GM12878 (cell line): ENCODE measurements at places on chromosomes 6 and 20.
A peak's percentile ranks its signal among the peaks of the same experiment; 100 is the strongest.

DNA sequence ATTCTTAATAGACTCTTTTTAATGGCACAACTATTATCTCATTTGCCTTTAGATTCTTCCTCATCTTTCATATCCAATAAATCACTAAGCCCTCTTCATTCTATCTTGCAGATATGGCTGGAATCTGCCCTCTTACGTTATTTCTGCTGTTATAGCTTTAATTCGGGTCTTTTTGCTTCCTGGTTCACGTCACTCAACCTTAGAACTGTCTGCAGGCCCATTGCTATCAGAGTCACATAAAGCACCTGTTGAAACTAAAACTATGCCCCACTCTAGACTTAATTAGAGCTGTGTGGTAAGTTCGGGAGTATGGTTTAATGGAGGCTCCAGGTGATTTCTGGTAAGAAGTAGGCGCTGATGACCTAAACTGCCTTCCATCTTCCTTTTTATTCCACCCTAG lies 988 bp downstream of the QRSL1 start:
- no peak for DNase-seq

GRCh38 chr6:145895802-145896201 lies 68.4 kb downstream of the SHPRH start:
- no peak for DNase-seq

DNA sequence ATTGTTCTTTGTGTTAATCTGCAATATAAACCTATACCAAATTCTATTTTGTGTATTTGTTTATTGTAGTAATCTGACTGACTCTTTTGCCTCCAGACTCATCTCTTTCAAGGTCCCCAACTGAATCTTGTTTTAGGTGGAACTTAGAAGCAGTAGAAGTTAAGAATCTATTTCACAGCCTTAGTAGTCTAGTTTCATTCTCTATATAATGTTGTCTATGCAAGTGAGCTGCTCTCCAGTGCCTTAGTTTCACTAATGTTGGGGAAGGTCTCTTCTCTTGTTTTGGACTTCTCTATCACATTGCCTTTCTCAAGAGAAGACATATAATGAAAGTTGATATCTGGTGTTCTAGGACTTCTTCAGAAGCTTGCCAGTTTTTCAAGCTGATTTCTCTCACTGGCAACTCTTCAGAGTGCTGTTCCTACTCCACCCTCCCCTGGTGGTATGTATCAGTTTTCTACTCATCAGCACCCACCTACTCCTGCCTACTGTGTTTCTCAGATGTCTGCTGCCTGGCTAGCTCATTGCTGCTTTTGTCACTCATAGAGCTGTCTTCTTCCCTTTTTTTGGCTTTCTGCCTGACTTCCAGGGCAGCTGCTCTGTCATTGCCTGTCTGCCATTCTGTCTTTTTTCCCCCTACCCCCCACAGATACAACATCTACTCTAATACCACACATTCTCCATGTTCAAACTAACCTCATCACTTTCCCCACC lies 82.1 kb downstream of the PTPRA start:
- DNase-seq: no peak

DNA sequence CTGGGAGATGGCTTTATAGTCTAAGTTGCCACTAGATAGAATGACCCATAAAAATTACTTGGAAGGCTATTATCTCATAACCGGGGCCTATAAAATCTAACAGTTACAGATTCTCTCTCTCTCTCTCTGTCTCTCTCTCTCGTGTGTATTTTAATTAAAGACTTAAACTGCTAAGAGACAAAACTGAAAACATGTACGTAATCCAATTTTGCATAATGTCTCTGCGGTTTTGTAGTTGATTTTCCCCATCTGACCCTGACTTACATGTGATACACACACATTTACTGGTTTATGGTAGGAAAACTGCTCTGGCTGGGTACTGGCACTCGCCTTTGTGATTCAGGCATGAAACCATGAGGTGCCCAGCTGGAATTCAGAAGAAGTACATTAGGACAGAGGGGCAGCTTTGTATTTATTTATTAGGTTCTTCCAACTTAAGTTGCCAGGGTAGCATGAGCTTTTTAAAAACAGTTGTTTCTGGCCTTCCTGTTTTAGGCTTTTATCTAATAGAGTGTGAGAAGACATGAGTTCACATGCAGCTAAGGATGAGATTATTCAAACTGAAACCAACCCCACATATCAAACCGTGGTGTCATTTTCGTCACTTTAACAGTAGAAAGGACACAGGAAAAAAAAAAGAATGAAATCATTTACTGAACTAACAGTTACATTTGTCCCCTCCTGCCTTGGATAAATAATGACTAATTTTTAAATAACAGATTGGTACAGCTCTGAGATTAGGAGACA lies 182.5 kb downstream of the GMPR start:
- peak; percentile 97 for DNase-seq

DNA sequence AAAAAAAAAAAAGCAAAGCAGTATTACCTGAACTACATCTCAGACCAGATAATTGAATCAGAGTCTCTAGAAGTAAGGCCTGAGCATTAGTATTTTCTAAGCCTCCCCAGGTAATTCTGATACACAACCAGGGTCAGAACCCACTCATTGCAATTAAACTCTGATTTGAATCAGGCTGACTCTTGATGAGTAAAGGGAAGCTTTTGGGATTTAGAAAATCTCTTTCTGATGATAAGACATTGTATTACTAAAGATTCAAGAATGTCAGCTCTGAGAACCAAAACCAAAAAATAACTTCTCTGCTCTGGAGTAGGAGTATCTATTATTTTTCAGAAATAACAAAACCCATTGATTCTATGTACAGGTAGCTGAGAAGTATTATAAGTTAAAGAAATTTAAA lies 100.1 kb upstream of the COL21A1 start:
- no peak for DNase-seq

GRCh38 chr20:44861531-44862006 lies 23.9 kb upstream of the YWHAB start:
- DNase-seq: no peak
